ENCODE measurements at places on chromosomes 7 and 10. TPM values are rescaled to one million over a fixed set of nuclear protein-coding genes. Genes with fewer than 3 reads are reported as not detected.
A peak's percentile ranks its signal among the peaks of the same experiment; 100 is the strongest.

The PVRIG gene
- total RNA-seq = not detected

DNA sequence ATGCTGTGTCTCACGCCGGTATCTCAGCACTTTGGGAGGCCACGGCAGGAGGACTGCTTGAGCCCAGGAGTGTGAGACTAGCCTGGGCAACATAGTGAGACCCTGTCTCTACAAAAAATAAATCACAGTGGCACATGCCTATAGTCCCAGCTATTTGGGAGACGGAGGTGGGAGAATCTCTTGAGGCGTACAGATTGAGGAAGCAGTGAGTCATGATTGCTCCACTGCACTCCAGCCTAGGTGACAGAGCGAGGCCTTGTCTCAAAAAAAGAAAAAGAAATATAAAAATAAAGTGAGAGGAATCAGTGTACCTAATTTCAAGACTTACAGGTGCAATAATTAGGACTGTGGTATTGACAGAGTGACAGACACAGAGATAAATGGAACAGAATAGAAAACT, 23.9 kb downstream of the SLC25A40 start:
- DNase-seq = no peak

DNA sequence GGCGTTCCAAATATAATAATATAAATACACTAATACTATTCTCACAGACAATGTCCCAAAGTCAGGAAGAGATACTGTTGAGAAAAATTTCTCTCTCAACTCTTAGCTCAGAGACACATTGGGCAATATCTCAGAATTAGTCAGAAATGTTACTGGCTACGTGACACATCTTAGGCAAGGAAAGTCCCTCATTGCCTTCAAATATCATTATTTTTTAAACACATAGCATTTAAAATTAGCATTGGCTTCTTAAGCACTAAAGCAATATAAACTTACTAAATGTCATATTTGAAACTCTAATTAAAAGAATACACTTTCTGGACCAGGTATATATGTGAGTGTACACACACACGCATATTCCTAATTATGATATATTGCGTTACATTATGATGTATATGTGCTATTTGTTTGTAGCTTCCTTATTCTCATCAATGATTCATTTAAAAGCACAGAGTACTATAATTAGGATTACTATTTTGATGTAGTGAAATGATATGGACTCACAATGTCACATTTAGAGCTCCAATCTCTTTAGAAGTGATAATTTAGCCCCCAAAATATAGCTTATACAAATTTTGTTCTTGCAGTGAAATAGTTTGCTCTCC, 255.8 kb downstream of the TWIST1 start:
- DNase-seq = peak; percentile 76

DNA sequence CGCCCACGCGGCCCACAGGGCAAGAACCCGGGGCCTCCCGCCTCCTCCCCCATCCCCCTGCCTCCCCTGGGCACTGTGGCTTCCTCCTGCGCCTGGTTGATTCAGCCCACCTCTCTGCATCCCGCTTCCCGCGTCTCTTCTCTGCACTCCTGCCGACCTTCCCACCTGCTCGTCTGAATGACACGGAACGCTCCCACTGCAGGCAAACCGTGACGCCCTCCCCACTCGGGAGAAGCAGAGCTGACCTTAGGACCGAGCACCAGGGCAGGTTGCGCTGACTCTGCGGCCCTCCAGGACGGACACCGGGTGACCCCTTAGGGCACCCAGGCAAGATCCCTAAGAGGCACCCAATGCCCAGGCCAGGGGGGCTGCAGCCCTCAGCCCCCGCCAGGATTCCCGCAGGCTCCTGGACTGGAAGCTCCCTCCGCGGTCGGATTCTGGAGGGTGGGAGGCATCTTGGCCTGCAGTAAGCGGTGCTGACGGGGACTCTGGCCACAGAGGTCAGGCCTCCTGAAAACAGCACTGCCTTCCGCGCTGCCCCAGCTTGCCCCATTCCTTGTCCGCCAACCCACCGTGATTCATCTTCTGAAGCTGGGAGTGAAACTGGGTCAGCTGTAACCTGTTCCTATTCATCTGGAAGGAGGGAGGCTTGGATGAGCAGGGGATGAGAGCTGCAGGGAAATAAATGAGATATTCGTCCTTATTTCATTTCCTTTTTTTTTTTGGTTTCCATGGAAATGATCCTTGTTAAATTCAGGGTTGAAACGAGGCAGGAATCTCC, 990 bp downstream of the CALML3 start:
- DNase-seq = peak; percentile 76

The POLR2J3 gene
- total RNA-seq = 45.7 TPM

DNA sequence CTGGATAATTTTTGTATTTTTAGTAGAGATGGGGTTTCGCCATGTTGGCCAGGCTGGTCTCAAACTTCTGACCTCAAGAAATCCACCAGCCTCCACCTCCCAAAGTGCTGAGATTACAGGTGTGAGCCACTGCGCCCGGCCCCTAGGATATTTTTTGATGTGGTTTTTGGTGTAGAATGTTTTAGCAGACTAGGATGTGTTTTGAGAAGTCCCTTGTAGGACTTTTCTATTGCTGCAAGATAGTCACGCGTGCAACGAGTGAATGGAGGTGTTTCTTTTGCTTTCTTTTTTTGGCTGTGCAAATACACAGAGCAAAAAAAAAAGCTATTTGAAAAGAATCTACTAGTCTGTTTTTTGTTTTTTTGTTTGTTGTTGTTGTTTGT, 29.8 kb upstream of the KLF6 start:
- DNase-seq = no peak

The ANKRD1 gene
- 0.65 TPM for total RNA-seq

The INMT gene
- not detected for total RNA-seq

DNA sequence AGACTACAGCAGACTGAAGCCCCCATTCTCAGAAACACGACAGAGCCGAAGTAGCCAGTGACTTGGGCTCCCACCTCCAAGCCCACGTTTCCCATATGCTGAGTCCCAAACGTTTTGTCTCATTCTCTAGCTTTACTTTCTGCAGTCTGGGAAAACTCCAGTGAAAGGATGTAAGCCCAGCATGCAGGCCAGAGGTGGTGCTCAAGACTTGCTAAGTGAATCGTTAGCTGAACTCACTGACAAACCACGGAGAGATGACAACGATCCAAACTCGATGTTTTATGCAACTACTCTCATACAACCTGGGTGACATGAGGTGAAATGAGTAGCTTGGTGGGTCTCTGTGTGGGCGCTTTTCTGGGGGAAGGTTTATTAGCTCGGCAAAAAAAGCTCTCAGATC, 731.8 kb downstream of the SUGCT start:
- DNase-seq = no peak

DNA sequence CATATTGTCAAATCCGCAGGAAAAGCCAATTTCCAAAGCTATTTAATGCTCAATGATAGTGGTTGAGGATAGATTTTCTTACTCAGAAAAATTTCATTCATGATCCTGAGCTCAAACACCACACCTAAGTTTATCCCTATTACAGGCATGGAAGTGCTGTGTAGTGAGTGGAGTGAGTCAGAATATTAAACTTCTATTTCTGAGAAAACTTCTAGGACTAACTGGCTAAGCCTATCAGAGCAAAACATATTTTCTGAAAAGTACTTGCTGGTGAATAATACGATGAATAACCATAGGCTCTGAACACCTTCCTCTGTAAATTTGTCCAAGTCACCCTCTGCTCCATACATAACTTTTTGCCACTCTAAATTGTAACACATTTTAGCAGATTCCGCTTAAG, 221.5 kb downstream of the SUGCT start:
- DNase-seq = no peak

- DNase-seq = peak; percentile 35
These were observed 42.4 kb upstream of the GDF10 start for GRCh38 chr10:47257396-47258120.

DNA sequence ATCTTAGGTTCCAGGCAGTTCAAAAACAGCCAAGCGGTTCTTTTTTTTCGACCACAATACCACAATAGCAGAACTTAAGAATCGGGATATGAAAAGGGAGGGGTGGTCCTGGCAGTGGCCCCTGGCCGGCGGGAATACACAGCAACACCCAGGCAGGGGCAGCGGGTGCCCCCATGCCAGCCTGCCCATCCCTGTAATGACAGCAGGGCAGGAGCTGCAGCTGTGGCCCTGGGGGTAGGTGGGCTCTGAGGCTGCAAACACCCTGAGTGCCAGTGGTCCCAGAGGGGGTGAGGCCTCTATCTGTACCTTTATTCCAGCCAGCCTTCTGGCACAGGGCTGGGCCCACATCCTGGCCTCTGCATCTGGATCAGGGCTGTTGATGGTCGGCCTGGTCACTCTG, 247.4 kb downstream of the SEMA3D start:
- no peak for DNase-seq

The NCAPG2 gene
- total RNA-seq = 10.5 TPM

DNA sequence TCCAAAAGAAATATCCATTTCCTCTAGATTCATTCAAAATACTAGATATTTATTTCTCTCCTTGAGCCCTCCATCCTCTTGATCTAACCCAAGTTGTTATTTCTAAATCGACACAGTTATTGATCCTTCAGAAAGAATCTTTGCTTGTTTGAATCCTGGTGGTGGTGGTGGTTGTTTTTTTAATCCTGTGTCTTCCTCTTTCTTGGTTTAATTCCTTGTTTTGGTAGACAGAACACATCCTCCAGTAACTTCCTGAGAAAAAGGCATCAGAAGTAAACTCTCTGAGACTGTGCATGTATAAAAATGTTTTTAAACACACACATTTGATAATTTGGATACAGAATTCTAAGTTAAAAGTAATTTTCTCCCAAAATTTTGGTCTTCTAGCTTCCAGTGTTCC, 49.9 kb downstream of the SIRT1 start:
- DNase-seq = no peak

The SEMA3C gene
- total RNA-seq = 91.0 TPM

The C10orf67 gene
- 0.21 TPM for total RNA-seq

The H2BK1 gene
- not detected for total RNA-seq

The FAM241B gene
- 7.5 TPM for total RNA-seq

The EFCAB10 gene
- not detected for total RNA-seq

The PTPRE gene
- 21.8 TPM for total RNA-seq

GRCh38 chr7:151875942-151876898, 695 bp downstream of the PRKAG2 start:
- peak; percentile 68 for DNase-seq

DNA sequence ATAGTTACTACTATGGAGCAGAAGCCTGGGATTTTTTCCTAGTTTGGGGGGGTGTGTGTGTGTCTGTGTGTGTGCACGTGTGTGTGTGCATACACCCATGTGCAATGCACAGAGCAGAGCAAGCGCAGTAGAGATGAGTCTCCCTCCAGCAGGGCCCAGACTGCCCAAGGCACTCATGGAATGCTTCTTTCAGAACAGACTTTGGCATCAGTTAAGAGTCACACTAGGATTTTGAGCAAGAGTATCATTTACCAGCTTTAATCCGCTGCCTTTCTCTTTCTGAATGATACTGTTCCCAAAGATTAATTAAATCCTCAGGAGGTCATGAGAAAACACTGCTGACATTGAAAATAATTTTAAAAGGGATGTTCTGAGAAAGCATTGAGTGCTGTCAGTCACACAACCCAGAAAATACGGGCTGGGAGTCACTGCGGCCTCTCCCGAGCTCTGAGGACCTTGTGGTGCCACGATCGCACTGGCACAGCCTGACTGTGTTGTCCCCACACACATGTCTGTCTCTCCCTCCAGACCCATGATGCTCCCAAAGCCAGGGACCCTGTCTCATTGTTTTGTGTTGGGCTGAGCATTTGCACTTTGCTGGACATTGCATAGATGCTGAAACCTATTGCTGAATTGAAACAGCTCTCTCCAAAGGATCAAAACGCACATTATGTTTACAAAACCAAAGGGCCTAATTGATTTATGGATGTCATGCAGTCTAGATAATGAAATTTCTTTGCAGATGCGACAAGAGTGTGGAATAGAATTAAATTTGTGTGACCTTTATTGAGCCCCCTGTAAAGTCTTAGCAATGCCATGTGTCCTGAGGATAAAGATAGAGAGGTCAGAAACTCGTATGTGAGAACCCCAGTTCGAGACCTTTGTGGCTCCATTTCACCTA, 54.7 kb upstream of the FIGNL1 start:
- no peak for DNase-seq

GRCh38 chr10:8967061-8967460, 912.6 kb downstream of the GATA3 start:
- DNase-seq = peak; percentile 70

The TAS2R3 gene
- total RNA-seq = 2.7 TPM

DNA sequence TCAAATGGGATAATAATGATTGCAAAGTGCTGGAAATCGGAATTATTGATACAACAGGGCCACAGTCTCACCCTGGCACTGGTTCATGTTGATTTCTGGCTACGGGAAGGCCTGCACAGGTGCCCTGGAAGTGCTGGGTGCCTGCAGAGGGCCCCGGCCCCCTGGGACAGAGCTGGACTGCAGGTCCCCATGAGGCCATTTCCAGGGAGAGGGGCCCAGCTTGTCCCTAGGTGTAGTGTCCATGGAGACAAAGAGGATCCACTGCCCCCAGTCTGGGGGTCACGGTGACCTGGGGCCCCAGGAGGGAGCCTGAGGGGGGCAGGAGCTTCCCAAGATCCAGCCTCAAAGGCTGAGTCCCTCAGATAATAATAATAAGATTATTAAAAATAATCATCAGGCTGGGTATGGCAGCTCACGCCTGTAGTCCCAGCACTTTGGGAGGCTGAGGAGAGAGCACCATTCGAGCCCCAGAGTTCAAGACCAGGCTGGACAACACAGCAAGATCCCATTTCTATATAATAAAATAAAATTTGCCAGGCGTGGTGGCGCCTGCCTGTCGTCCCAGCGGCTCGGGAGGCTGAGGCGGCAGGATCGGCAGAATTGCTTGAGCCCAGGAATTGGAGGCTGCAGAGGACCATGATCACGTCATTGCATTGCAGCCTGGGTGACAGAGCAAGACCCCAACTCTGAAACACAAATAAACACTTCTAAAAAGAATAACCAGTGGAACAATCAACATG, 98.1 kb downstream of the MICALL2 start:
- no peak for DNase-seq

- peak; percentile 73 for DNase-seq
These were observed 86.4 kb downstream of the MYL10 start for GRCh38 chr7:101542527-101543241.

GRCh38 chr10:28798428-28798955, 121.2 kb downstream of the BAMBI start:
- no peak for DNase-seq

The C10orf90 gene
- total RNA-seq = not detected

DNA sequence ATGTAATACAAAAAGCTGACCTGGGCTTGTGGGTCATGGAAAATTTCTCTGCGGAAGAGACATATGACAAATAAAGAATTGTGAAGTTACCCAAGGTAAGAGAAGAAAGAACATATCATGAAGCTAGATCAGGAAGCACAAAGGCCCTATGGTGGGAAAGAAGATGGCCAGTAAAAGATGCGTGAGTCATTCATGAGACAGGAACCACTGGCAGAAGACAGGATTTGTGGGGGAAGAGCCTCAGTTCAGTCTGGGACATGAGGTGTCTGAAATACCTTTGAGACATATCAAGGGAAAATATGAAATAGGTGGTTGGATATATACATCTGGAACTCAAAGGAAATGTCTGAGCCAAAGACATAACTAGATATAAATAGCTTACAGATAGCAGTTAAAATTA, 27.7 kb upstream of the AMPH start:
- peak; percentile 37 for DNase-seq

- DNase-seq = peak; percentile 69
These were observed 67.6 kb downstream of the TMEM130 start for GRCh38 chr7:98802088-98802780.

The STEAP1B gene
- not detected for total RNA-seq

- DNase-seq = no peak
These were observed 68.5 kb upstream of the SVIL start for GRCh38 chr10:29703271-29703670.
